Uterine smooth muscle cell (primary cell): ENCODE measurements at places on chromosomes 3 and 15. TPM values are rescaled to one million over a fixed set of nuclear protein-coding genes. Genes with fewer than 3 reads are reported as not detected.

Gene CFAP100
- not detected in 2 replicates for total RNA-seq

Gene PRTG
- total RNA-seq = 1.5 and 3.1 TPM in 2 replicates

Gene LARP6
- 143 and 174 TPM in 2 replicates for total RNA-seq

Gene CALML4
- total RNA-seq = 1.1 and 1.3 TPM in 2 replicates

Gene ACKR2
- total RNA-seq = 0.22 and 0.37 TPM in 2 replicates

Gene LDHAL6B
- total RNA-seq = under 0.01 TPM in 1 of 2 replicates, not detected in the other

Gene IQCH
- total RNA-seq = 5.7 and 7.0 TPM in 2 replicates

Gene PODXL2
- 1.8 and 2.0 TPM in 2 replicates for total RNA-seq

Gene CCR4
- not detected in 2 replicates for total RNA-seq

Gene FOXB1
- total RNA-seq = under 0.01 TPM in 1 of 2 replicates, not detected in the other

Gene UBAP1L
- total RNA-seq = 1.3 and 1.7 TPM in 2 replicates

Gene RTP3
- total RNA-seq = not detected in 2 replicates

Gene GATM
- total RNA-seq = 0.25 and 0.44 TPM in 2 replicates

Gene TTLL3
- total RNA-seq = 15.2 and 28.2 TPM in 2 replicates

Gene SERPINI2
- not detected in 2 replicates for total RNA-seq

Gene CCK
- total RNA-seq = 0.62 and 1.1 TPM in 2 replicates

Gene CD200R1L
- not detected in 2 replicates for total RNA-seq

Gene ANKUB1
- total RNA-seq = not detected in 2 replicates

Gene A4GNT
- total RNA-seq = not detected in 2 replicates

Gene CHRFAM7A
- total RNA-seq = 1.00 and 1.4 TPM in 2 replicates

Gene SLCO2A1
- under 0.01 TPM in 1 of 2 replicates, not detected in the other for total RNA-seq

Gene RETNLB
- total RNA-seq = not detected in 2 replicates

Gene CHRD
- total RNA-seq = 7.4 and 9.3 TPM in 2 replicates

Gene ZBED2
- total RNA-seq = under 0.01 TPM in 1 of 2 replicates, not detected in the other
